ENCODE measurements at places on chromosomes 7 and 10.
A peak's percentile ranks its signal among the peaks of the same experiment; 100 is the strongest.

DNA sequence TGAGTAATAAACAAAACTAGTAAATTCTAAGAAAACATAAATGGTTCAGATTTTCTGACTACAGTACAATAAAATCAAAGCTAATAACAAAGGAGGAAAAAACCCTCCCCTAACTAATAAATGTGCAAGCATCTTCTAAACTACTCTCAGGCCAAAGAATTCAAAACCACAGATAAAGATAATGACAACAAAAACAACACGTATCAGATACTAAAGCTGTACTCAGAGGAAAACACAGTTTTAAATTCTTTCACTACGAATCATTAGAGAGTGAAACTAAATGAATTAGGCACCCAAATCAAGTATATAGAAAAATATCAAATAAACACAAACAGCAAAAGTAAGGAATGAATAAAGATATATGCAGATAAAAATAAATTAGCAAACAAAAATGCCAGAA lies 200.9 kb downstream of the TEX36 start:
- DNase-seq, result no peak

- peak; percentile 39 for DNase-seq
Measured at GRCh38 chr10:88318803-88319202, 264.3 kb downstream of the RNLS start.

DNA sequence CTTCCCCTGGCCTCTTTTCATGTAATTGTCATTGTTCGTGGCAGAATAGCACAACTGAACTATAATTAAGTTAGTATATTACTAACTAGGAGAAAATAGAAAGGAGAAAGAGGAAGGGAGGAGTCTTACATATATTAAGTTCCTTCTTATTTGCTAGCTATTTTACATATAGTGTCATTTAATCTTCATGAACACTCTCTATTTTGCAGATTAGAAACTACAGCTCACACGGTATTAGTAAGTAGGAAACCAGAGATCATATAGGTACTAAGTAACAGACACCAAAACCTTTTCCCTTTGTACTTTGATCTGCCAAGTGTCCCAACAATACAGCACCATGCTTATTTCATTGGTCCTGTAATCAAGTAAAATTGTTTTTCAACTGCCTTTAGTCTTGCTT lies 202.4 kb upstream of the HPS1 start:
- DNase-seq, result no peak

GRCh38 chr10:67666416-67667034 lies 29.5 kb downstream of the CTNNA3 start:
- peak; percentile 34 for DNase-seq
